Thoracic aorta (tissue), 2 donors: ENCODE measurements at places on chromosomes 13 and 19. TPM values are rescaled to one million over a fixed set of nuclear protein-coding genes. Genes with fewer than 3 reads are reported as not detected.

- H3K27ac ChIP-seq = no peak overlapping the region
- no peak for DNase-seq
- no peaks in the 10 kb centered on the region for H3K27me3 ChIP-seq
- no peaks in the 10 kb centered on the region for H3K4me1 ChIP-seq
- no peak overlapping the region for H3K4me3 ChIP-seq
These were observed 104.6 kb upstream of the VSTM2B start for GRCh38 chr19:29421196-29421545.

DNA sequence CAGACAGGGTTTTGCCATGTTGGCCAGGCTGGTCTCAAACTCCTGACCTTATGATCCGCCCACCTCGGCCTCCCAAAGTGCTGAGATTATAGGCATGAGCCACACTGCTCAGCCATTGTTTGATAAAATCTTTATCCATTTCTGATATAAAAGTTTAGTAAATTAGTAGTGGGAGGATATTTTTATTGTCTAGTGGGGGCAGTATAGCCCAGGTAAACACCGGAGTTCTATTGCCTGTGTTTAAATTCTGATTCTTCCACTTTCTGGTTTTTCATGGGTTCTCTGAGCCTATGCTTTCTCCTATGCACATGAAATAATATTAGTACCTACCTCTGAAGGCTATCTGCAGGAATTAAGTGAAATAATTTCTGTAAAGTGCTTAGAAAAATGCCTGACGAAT is 20.1 kb upstream of the ARHGEF18 start:
- no peaks in the 10 kb centered on the region for H3K36me3 ChIP-seq
- DNase-seq = no peak
- H3K27ac ChIP-seq = no peak overlapping the region
- no peaks in the 10 kb centered on the region for H3K4me1 ChIP-seq

- DNase-seq = no peak
- H3K27ac ChIP-seq = peak overlapping the region; percentile 97
- H3K4me3 ChIP-seq = no peak overlapping the region
- H3K27me3 ChIP-seq = no peaks in the 10 kb centered on the region
- no peaks in the 10 kb centered on the region for H3K36me3 ChIP-seq
- H3K4me1 ChIP-seq = peaks cover 53% of the 10 kb centered on the region
These were observed 65.0 kb downstream of the ARHGEF7 start for GRCh38 chr13:111179908-111180760.

- H3K4me3 ChIP-seq = peak overlapping the region; percentile 32
- no peak overlapping the region for H3K27ac ChIP-seq
- H3K27me3 ChIP-seq = no peaks in the 10 kb centered on the region
- H3K4me1 ChIP-seq = peaks cover 22% of the 10 kb centered on the region
These were observed 15.7 kb downstream of the RANBP3 start for GRCh38 chr19:5961969-5962945.

GRCh38 chr19:13823256-13823655 is 28.0 kb downstream of the ZSWIM4 start:
- H3K36me3 ChIP-seq = no peaks in the 10 kb centered on the region
- no peaks in the 10 kb centered on the region for H3K27me3 ChIP-seq
- peak overlapping the region; percentile 72 for H3K27ac ChIP-seq
- H3K4me3 ChIP-seq = no peak overlapping the region

DNA sequence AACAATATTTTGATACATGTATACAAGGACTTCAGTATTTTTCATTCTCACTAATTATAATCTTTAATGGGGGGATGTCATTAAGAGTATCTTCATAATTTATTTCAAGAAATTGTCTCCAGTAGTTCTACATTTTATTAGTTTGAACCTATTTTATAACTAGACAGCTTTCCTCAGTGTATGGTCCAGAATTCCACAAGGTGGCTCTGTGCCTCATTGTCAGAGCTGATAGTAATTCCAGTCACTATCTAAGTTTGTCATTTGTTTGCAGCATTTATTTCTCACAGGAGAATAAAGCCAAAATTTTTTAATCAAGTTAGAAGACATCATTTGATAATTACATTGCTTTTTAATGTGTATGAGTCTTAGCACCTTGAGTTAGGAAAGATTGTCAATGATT is 1633.0 kb upstream of the PCDH20 start:
- H3K36me3 ChIP-seq = no peaks in the 10 kb centered on the region
- H3K4me3 ChIP-seq = no peak overlapping the region
- H3K27me3 ChIP-seq = no peaks in the 10 kb centered on the region
- DNase-seq = no peak
- H3K4me1 ChIP-seq = no peaks in the 10 kb centered on the region
- H3K27ac ChIP-seq = no peak overlapping the region

DNA sequence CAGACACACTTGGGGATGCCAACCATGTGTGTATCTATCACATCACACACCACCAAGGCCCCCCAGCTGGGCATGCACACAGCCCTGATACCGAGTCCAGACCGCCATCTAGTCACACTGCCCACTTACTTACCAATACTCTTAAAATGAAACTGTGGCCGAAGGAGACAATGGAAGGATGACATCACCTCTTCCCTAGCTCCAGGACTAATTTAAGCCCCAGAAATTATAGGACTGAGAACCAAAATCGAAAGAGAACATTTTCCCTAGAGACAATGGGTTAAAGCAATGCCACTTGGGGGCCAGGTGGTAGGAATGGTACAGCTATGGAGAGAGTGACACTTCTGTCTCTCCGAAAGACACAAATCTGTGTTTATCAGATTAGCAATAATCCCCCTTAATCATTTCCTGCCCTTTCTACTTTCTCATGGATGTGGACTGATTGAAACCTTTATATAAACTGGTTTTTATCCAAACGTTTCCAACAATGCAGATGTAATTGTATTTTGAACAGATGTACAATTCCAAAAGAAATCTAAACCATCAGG is 663 bp upstream of the GGACT start:
- no peak overlapping the region for H3K27ac ChIP-seq
- no peaks in the 10 kb centered on the region for H3K27me3 ChIP-seq
- H3K4me3 ChIP-seq = peak overlapping the region; percentile 74
- H3K4me1 ChIP-seq = peaks cover 3% of the 10 kb centered on the region
- DNase-seq = no peak
- H3K36me3 ChIP-seq = no peaks in the 10 kb centered on the region

GRCh38 chr13:104773775-104774174 is 1707.6 kb upstream of the SLC10A2 start:
- no peaks in the 10 kb centered on the region for H3K4me1 ChIP-seq
- H3K36me3 ChIP-seq = no peaks in the 10 kb centered on the region
- no peaks in the 10 kb centered on the region for H3K27me3 ChIP-seq
- no peak overlapping the region for H3K4me3 ChIP-seq
- H3K27ac ChIP-seq = no peak overlapping the region

GRCh38 chr13:64362564-64362963 is 2867.6 kb downstream of the PCDH9 start:
- H3K4me1 ChIP-seq = no peaks in the 10 kb centered on the region
- no peak for DNase-seq
- H3K27ac ChIP-seq = no peak overlapping the region
- H3K36me3 ChIP-seq = no peaks in the 10 kb centered on the region
- H3K4me3 ChIP-seq = no peak overlapping the region

DNA sequence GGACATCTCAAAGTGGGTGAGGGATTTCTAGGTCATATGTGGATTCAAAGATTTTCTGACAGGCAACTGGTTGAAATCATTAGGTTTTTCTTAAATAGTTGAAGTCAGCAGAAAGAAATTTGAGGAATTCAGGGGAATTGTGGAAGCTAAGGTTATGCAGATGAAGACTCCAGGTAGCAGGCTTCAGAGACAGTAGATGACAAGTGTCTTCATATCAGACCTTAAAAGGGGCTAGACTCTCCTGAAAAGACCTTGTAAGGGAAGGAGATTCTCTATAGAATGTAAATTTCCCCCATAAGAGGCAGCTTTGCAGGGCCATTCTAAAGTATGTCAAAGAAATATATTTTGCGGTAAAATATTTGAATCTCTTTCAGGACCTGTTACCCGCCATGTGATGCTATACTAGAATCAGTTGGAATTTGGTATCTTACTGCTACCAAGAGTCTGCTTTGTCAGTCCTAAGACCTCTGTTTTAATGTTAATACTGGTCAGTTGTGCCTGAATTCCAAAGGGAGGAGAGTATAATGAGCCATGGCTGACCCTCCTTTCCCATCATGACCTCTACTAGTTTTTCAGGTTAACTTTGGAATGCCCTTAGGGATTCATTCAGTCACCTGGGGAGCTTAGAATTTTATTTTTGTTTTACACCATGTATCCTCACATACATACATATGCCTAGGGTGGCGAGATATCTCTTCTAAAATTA is 1115.5 kb upstream of the SLC10A2 start:
- H3K4me1 ChIP-seq = no peaks in the 10 kb centered on the region
- H3K27me3 ChIP-seq = no peaks in the 10 kb centered on the region
- DNase-seq = no peak
- no peak overlapping the region for H3K4me3 ChIP-seq

GRCh38 chr13:95533545-95534160 is 18.9 kb upstream of the CLDN10 start:
- H3K27ac ChIP-seq = no peak overlapping the region
- H3K4me1 ChIP-seq = no peaks in the 10 kb centered on the region
- H3K36me3 ChIP-seq = no peaks in the 10 kb centered on the region
- no peak for DNase-seq
- peaks cover 4% of the 10 kb centered on the region for H3K27me3 ChIP-seq
- no peak overlapping the region for H3K4me3 ChIP-seq

DNA sequence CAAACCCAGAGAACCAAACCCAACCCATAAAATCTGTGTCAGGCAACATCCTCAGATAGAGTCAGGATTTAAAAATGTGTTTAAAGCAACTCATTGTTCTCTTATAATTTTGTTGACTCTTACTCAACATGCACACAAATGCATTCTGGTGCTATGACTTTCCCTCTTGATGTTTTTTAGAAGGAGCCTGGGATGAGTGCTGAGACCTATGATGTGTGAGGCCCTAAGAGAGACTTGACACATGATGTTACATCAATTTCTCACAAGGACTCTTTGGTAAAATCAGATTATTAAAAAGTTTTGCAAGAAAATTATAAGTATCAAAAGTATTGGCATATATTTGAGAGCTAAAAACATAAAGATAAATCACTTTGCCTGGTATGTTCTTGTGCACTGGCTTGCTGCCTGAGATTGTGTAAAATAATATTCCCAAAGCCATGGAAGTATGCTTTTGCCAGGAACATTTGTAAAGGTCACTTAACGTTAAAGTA is 173.9 kb downstream of the DCLK1 start:
- H3K27me3 ChIP-seq = no peaks in the 10 kb centered on the region
- H3K4me3 ChIP-seq = no peak overlapping the region
- peak overlapping the region; percentile 41 for H3K27ac ChIP-seq
- H3K4me1 ChIP-seq = peaks cover 45% of the 10 kb centered on the region
- no peak for DNase-seq
- no peaks in the 10 kb centered on the region for H3K36me3 ChIP-seq

- no peaks in the 10 kb centered on the region for H3K27me3 ChIP-seq
- H3K36me3 ChIP-seq = peaks cover 42% of the 10 kb centered on the region
- no peak overlapping the region for H3K4me3 ChIP-seq
These were observed 3.0 kb upstream of the AKAP8L start for GRCh38 chr19:15421721-15422260.

DNA sequence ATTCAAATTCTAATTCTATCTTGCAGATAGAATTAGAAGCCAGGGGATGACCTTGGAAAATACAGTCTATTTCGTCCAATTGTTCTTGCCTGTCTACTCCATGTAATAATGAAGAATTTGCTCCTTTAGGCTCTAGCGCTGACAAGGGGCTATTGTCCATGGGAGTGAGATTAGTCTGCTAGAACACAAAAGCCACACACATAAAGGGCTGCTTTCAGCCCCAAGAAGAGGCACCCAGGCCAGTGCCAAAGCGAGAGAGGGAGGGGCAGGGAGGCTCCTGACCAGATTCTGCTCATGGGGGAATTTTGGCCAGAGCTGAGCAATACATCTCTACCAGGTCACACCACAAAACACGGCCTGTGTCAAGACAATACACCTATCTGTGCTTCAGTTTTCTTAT is 1306.9 kb downstream of the UQCRFS1 start:
- no peak overlapping the region for H3K4me3 ChIP-seq
- H3K36me3 ChIP-seq = no peaks in the 10 kb centered on the region
- H3K4me1 ChIP-seq = no peaks in the 10 kb centered on the region
- no peak overlapping the region for H3K27ac ChIP-seq
- H3K27me3 ChIP-seq = no peaks in the 10 kb centered on the region
- no peak for DNase-seq

DNA sequence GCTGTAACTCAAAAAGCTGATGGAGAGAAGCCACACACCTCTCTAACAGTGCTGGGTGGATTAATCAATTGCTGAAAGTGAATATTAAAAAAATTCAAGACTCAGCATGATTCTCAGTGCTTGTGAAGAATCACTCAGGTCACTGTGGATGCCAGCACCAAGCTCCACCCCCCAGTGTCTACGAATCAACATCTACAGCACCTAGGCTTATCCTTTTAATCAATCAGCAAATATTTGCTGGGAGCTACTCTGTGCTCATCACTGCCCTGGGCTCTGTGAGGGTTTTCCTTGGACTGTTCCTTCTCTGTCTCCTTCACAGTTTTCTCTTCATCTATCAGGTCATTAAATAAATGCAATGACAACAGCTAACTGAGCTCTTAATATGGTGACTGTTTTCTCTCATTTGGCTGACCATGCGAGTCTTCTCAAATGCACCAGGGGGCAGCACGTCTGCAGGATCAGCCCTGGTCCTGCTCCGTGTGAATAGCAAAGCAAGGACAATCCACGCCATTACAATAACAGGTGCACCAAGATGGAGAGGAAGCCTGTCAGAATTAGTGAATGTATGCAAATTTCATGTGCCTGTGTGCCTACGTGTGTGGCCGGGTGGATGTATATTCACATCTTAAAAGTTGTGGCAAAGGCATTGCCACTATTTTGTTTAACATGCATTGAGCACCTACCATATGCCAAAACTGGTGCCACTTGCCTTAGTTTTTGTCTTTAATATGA is 14.6 kb upstream of the C13orf42 start:
- H3K4me3 ChIP-seq = no peak overlapping the region
- no peaks in the 10 kb centered on the region for H3K36me3 ChIP-seq
- no peak for DNase-seq

DNA sequence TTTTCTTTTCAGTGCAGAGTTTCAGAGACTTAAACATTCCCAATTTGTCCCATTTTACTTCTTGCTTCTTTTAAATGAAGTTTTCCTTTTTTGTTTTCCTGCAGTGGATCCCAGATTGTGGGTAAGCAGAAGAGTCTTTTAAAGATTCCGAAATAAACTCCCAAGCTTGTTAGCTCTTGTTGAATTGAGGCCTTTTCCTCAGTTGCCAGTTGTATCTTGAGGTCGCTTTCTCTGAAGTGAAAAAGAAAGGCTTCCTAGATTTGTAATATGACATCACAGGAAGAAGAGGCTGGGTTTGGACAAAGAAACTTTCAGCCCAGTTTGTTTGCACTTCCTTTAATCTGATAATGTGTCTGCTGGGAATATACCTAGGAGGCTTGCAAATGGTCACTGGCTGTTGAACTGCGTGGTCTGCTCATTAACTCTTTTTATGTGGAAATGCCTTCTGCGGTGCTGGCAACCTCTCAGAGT is at the start of gene LPAR6:
Gene LPAR6, minus strand, starts transcription at position 233 of the 471 bp plus-strand sequence. CDS start 690 bp downstream, outside the sequence.
- peaks cover 12% of the 10 kb centered on the region for H3K4me1 ChIP-seq
- no peaks in the 10 kb centered on the region for H3K36me3 ChIP-seq
- peak within 1 kb of the TSS; percentile 71 for H3K4me3 ChIP-seq
- peak within 1 kb of the TSS; percentile 72 for H3K27ac ChIP-seq

Gene ATP4B
- total RNA-seq = not detected

Gene ZNF563
- 3.1 TPM for total RNA-seq

Gene KIRREL2
- total RNA-seq = 0.92 TPM

Gene FXYD1
- 65.8 TPM for total RNA-seq

Gene KLHL1
- total RNA-seq = not detected

Gene SIGLEC8
- 0.28 TPM for total RNA-seq

Gene GPR108
- total RNA-seq = 84.2 TPM

Gene NLRP7
- not detected for total RNA-seq

Gene LRRC63
- 3.6 TPM for total RNA-seq
